ENCODE measurements at places on chromosomes 6 and 20.

DNA sequence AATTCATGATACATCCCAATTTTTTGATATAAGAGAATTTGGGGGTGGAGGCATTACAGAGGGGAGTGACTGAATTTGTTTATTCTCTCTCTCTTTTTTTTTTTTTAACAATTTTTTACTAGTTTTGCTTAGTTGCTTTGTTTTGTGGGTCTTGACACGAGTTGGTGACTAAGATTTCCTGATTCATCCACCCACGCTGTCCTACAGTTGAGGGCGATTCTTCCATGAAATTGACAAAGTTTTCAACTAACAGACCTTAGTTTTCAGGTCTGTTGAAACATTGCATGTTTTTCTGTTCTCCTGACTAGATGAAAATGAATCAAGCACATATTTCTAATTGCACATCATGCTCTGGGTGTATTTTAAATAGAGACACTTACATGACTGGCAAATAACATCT, 613.8 kb downstream of the TFAP2B start:
- no peak for DNase-seq

DNA sequence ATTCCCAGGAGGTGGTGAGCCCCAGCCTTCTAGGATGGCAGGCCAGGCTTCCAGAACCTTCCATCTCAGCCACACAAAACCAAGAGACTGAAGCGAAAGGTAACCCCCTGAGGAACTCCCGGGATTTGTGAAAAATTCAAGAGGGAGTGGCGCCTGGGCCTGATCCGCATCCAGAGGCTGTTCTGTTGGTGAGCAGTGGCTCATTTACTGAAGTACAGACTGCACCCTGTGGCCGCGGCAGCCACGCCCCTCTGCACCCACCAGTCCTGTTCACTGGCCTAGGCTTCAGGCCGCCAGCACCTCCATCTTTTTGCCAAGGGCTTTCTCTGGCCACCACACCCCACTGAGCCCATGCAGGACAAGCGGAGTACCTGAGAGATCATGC, 79.1 kb upstream of the PTPN1 start:
- peak; percentile 67 for DNase-seq

DNA sequence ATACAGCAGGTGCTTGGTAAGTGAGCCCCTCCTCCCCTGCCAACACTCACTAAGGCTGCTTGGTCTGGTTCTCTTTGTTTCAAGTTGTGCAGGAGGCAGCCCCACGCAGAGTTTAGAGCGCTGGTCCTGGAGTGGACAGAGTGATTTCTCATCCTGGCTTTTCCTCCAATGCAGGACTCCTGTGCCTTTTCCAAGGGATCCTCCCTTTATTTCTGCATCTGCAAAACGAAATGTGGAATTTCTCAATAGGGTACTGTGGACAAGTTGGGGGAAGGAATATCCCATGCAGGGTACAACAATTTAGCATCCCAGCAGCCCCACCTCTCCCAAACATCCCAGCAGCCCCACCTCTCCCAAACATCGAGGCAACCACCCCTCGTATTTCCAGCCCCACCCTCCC, 30.6 kb upstream of the CCDC167 start:
- no peak for DNase-seq

DNA sequence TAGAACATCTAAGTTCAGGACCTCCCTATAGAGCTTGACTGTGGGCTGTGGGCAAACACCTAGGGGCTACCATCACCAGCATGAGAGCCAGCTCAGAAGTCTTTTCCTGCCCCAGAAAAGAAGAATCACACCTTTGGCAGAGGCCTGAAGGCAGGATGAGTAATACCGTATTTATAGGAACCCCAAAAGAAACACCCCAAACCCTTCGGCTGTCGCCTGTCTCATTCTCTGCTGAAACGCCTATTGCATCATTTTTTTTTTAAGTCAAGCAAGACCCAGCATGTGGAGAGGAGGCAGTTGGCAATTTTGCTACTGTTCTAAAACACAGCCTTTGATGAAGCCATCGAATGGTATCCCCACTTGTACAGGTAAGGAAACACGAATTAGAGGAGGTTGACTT, 436.4 kb downstream of the TFAP2A start:
- DNase-seq, result no peak

- DNase-seq, result no peak
These were observed 173.1 kb downstream of the ZMYND8 start for GRCh38 chr20:47183367-47183766.

- no peak for DNase-seq
These were observed 193.7 kb downstream of the GJA10 start for GRCh38 chr6:90088009-90088408.

DNA sequence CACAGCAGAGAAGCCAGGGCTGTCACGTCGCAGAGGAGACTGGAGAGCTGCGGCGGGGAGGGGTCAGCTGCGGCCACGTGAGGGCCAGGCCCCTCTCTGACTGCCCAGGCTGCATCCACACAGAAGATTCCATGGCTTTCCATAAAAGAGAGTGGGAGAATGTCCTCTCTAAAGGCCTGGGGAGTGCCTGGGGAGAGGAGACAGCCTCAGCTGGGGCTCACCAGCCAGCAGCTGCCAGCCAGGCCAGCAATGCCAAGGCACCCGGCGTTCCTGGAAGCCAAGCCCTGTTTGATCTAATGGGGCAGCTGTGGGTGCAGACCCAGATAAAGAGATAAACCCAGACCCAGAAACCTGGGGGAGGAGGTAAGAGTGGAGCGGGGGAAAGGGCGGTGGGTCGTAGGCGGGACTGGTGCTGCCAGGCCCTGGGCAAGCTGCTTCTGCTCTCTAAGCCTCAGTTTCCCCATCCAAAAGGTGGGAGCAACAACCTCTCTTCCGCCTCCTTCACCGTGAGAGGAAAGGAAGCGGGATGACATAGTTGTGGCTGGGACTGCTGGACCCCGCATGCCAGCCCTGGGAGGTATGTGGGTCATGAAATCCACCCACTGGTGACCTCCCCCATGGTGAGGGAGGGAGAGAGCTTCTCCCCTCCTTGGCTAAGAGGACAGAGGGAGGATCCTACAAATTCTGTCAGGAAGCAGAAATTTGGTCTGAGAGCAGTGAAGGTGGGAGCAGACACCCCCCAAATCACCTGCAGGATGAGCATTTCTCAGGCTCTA, 3.1 kb upstream of the OSBPL2 start:
- no peak for DNase-seq

GRCh38 chr6:19851241-19852089, 14.3 kb downstream of the ID4 start:
- no peak for DNase-seq

Data from breast epithelium (tissue), 4 donors.